ENCODE measurements at places on chromosomes 16 and 17.

GRCh38 chr16:75555213-75555706 lies 792 bp downstream of the TMEM231 start:
- peak; percentile 91 for DNase-seq

- DNase-seq, result peak; percentile 57
Observed at GRCh38 chr17:65750631-65751115, 189.2 kb upstream of the AXIN2 start.

DNA sequence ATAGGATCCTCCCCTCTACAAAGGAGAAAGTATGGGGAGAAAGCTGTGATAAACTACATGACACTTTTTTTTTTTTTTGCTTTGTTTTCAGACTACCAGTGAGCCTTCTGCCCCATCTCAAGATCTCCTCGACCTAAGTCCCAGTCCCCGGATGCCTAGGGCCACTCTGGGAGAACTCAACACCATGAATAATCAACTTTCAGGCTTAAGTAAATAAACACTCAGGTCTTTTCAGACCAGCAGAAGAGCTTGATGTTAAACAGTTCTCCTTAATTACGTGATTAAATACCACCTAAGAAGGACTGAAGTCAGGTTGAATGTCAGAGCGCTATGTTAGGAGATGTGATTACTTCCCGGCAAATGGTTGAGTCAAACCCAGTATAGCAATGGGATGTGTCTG lies 31.4 kb downstream of the COX11 start:
- DNase-seq, result no peak

- no peak for DNase-seq
Observed at GRCh38 chr17:39813631-39814030, 50.5 kb downstream of the IKZF3 start.

- DNase-seq, result no peak
Observed at GRCh38 chr16:84348386-84348888, 19.9 kb upstream of the ATP2C2 start.

DNA sequence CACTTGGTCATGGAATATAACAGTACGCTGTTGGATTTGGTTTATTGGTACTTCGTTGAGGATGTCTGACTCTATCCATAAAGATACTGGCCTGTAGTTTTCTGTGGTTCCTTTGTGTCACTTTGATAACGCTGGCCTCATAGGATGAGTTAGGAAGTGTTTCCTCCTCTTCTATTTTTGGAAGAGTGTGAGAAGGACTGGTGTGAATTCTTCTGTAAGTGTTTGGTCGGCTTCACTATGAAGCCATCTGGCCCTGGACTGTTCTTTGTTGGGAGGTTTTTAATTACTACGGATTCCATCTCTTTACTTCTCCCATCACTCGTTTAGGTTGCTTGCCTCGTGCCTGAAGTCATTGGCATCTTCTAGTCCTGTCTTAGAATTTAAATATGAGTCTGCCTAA lies 117.3 kb downstream of the OR1D5 start:
- DNase-seq, result no peak

DNA sequence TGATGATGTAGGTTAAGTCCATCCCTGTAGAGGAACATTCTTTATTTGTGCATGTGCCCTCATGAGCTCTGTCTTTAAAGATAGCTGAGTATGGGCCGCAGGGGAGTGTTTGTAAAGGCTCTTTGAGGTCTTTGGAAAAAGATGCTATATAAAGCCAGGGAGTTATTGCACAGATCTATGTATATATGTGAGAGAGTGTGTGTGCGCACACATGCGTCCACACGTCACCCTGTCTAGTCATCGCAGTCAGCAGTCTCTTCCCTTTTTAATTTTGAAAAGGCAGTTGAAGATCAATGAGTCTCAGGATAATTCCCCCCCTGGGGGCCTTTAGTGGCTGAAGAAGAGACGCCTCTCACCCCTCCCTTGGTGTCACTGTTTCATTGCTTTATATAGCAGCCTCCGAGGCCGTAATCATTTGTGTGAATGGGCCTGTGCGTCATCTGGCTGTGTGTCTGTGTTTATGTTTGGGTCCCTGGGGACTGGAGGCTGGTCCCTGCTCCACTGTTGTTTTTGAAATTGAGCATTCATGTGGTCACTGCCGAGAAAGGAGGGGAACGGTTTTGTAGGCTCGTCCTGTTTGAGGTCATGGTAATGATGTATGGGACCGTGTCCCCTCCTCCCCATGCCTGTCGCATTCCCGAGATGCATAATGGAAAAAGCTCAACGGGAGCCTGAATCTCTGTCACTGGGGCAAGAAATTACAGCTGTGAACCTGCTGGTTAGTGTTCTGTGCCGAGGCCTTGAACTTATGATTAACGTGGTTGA lies 143.9 kb downstream of the SNX29 start:
- no peak for DNase-seq

DNA sequence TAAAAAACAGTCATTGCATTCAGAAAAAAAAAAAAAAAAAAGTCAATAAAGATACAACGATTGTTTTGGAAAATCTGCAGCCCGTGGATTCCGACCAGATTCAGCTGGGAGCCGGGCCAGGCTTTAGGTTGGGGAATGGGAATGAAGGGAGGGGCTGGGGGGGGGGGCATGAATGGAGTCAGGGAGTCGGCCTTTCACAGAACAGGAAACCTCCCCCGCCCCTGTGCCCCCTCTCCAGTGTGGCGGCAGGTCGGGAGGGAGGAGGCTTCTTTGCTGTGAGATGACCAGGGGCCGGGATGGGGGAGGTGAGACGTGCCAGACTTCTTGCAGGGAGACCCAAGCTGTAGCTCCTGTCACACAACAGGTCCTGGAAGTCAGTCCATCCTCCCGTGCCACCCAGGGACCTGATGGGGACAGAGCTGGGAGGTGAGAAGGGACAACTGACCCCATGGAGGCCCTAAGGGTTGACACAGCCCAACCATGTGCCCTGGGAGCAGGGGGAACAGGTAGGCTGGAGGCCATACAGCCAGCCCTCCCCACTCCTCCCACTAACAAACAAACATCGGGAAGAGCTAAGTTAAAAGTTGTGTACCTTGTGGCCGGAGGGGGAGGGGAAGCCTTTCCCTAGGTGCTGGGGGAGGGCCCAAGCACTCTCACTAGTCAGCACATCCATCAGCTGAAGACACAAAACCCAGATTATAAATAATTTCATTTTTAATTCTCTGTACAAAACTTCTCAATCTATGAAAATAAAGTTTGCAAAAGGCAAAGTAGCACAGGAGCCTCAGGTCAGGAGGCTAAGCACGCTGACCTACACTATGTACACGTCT lies 25.2 kb downstream of the SREBF1 start:
- no peak for DNase-seq

GRCh38 chr16:52812678-52813556 lies 239.8 kb downstream of the CHD9NB start:
- DNase-seq, result peak; percentile 16

All from H54 (cell line).